ENCODE measurements at places on chromosomes 3 and 15.

DNA sequence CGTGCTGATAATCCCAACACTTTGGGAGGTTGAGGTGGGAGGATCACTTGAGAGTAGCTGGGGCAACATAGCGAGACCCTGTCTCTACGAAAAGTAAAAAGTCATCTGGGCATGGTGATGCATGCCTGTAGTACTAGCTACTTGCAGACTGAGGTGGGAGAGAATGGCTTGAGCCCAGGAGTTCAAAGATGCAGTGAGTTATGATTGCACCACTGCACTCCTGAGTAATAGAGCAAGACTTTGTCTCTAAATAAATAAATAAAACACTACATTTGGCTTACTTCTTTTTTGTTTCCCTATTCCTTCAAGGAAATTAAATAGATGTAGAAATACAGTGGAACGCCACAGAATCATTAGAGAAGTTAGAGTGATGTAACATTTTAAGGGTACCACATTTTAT is 20.1 kb upstream of the LDHAL6B start:
- no peak for DNase-seq

DNA sequence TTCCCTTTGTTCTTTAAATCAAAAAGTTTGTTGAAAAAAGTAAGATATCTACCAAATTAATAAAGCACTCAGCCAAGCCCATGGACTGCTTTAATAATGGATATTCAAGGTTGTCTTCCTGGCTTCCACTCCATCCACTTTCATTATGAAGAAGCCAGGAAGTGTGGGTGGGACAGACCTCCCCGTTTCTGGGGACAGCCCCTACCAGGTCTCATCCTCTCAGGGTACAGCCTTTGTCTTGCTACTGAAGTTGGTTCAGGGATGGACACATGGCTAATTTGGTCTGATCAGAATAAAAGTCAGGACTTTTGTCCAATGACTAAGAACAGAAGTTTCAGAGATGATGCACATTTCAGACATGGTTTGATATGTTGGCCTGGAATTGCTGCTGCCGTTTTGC is 32.6 kb downstream of the CCNB2 start:
- no peak for DNase-seq

GRCh38 chr3:151146731-151147091 is 56.3 kb downstream of the GPR171 start:
- peak; percentile 6 for DNase-seq

- DNase-seq: no peak
These were observed 29.8 kb downstream of the FSTL1 start for GRCh38 chr3:120420928-120421551.

GRCh38 chr3:58134468-58134867 is 76.3 kb downstream of the DNASE1L3 start:
- no peak for DNase-seq

DNA sequence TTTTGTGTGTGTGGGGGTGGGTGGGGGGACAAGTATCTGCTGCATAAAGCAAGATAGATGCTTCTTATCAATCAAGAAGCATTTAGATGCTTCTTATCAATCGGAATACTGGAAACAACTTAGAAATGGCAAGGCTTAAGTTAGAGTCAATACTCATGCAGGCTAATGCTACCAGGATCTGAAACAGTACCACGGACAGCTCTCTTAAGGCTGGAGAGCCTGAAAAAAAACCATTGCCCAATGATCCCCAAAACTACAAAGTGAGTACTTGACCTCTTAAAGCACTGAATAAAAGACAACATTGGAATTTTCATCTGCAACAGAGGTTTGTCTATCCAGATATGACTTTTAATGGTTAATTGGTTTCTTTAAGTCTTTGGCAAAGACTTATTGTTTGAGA is 262.3 kb downstream of the GAP43 start:
- no peak for DNase-seq

DNA sequence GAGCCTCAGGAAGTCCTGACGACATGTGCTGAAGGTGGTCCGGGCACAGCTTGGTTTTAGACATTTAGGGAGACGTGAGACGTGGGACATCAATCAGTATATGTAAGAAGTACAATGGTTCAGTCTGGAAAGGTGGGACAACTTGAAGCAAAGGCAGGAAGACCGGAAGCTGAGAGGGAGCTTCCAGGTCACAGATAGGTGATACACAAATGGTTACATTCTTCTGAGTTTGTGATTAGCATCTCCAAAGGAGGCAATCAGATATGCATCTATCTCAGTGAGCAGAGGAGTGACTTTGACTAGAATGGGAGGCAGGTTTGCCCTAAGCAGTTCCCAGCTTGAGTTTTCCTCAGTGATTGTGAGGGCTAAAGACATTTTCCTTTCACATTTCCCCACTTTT is 282.1 kb downstream of the RYR3 start:
- no peak for DNase-seq

- DNase-seq: no peak
These were observed 111.5 kb downstream of the ERC2 start for GRCh38 chr3:56356808-56357207.

DNA sequence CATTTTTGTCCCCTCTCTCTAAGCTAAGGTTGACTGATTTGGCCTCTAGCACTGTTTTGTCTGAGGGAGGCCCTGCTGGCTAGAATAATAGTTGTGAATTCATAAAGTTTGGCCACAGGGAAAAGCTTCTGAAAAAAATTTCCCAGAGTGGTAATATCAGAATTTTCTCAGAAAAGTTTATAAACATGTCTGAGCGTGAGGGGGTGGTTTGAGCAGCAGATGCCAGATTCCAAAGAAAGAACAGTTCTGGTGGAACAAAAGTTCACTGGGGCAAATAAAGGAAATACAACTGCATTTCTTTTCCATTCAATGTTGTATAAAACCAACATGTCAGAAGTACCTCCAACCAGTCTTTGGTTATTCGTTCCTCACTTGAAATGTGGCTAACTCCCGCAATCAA is 61.2 kb downstream of the CLDN1 start:
- DNase-seq: no peak

- no peak for DNase-seq
These were observed 291.2 kb upstream of the TBC1D5 start for GRCh38 chr3:18033581-18034108.

DNA sequence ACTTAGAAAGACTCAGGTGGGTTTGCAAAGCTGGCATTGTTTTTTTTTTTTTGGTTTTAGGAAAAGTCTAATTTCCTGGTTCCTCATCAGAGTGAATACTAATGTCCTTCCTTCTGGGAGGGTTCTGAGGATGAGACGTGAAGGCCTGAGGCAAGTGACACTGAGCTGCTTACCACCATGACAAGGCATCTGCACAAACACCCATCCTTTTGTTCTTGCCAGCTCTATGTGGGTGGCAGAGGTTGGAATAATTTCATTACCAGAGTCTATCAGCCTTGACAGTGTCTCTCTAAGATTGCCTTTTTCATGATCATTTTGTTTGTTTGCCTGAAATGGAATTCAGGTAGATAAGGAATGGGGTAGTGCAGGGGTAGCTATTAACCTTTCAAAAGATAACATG is 17.1 kb downstream of the RTP4 start:
- DNase-seq: no peak

DNA sequence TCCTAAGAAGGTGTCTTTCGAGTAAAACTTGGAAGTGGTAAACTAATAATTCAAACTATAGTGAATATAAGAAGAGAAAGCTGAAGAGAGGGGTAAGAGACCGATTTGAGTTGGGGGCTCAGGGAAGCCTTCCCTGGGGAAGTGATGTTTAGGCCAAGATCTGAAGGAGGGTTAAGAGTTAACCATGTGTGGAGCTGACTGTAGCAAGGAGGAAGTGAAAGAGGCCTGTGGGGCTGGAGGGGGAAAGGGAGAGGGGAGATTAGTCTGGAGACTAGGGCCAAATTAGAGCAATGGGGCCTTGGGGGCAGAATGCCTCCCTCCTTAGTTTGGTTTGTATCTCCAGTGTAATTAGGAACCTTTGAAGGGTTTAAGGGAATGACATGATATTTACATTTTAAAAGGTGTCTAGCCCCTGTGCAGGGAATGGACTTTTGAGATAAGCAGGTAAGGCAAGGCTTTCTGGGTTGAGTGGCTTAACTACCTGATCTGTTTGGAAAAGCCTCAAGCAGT is 2.2 kb downstream of the ZNF592 start:
- no peak for DNase-seq

GRCh38 chr3:104901396-104901795 is 465.3 kb upstream of the ALCAM start:
- no peak for DNase-seq

- DNase-seq: no peak
These were observed 289.9 kb upstream of the ATP11B start for GRCh38 chr3:182503401-182503800.

DNA sequence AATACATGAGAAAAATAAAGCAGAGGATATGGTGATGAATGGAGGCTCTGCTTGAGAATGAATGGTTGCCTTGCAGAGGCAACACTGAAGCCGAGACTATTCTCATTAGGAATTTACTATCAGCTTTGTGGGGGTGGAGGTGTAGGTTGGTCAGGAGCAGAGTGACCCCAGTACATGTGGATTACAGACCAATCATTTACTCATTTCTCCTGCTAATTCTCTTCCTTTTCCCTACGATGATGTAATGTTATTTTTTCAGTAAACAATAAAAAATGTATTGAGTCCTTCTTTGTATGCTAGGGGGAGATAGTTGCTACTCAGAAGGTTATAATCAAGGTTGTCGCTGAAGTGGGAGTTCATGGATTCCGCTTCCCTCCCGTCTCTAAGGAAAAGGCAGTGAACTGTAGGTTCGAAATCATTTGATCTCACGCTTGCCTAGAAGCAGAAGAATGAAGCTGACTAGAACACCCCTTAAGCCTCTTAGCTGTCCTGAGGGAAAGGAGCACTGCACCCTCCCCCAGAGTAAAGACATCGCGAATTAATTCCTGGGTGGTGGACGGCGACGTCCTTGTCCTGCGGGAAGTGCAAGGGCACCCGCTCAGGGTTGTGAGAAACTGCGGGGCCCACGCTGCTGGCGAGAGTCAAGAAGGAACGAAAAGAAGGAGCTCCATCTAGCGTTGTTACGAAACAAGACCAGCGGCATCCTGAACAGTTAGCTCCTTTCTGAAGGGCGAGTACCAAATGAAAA is 213.2 kb upstream of the PFN2 start:
- DNase-seq: peak; percentile 46
